ENCODE measurements at places on chromosomes 16 and 17.

GRCh38 chr16:6279286-6279685 lies 1053.4 kb upstream of the RBFOX1 start:
- DNase-seq: no peak

DNA sequence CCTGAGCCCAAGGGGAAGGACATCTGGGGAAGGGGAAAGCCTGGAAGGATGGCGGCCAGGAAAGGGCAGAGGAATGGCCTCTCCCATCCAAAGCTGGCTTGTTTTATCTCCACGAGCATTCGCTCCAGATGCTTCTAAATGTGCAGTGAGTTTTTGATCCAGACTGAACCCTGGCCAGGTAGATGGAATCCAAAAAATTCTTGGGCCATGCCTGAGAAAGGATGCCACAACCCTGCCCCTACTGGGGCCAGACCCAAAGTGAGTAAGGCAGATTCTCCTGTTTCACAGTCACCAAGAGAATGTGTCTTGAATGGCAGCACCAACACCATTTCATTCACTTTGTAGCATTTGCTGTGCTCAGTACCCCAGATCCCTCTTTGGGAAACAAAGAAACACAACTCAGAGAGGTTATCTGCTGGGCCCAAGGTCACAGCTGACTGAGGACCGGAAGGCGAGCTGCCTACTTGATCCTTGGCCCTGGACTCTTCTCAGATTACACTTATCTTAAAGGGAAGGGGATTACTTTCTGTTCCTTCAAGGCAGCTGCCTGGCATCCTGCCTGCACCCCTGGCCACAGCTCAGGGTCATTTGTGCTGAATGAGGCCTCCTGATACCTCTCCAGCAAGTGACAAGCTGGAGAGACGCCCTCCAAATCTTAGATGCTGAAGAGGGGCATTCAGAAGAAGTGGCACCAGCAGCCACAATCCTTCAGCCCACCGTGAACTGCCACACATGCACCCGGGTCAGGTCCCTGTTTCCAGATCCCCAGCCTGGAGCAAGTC lies 3.6 kb downstream of the LRRC75A start:
- no peak for DNase-seq

- no peak for DNase-seq
These were observed 57.3 kb downstream of the MAF start for GRCh38 chr16:79543219-79543618.

DNA sequence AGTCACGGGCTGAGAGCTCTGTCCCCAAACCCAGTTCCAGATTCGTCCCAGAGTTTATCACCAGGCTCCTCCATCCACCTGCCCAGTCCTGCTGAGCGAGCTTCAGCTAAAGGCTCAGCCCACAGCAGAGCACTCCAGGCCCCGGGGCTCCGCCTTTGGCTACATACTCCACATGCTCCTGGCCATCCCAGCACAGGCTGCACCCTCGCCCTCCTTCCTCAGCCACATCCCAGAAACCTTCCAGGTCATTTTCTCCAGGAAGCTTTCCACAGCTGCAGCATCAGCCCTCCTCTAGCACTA lies 4.7 kb upstream of the CD2BP2 start:
- DNase-seq: no peak

DNA sequence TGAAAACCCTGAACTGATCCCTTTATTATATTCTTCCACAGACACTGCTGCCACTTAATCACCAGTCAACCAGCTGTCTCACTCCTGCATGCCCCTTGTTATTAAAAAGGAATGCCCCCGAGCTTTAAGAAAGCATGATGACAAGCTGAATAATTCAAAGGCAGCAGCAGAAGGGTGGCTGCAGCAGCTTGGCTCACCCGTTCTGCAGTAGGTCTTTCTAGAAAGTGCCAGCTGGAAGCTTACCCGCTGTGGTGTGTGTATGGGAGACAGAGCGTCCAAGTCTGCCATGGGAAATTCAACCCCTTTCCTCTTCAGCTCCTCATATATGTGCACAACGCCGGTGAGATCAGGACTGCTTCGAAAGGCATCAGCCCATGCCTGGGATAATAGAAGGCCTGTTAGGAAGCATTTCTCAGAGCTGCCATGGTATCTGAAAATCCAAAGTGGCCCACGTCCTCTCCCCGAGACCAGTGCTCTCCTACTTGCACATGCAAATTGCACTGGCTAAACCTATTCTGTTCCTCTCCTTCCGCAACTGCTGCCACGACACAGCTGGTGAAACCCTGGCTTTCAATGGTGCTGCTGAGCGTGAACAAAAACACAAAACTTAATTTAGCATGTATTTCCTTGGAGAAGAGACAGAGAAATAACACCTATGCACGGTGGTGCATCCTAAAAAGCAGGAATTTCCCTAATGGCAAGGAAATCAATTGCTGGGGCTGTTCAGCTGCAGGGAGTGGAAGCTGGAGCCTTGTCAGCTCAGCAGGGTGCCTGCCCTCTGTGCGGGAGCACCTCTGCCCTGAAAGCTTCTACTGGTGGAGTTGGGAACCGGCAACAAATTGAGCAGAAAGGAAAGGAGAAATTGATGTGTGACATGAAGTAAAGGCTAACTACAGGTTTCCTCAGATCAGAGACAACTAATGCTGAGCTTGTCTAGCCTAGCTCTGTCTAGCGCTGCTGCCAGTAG lies 47.9 kb upstream of the SREBF1 start:
- DNase-seq: no peak

DNA sequence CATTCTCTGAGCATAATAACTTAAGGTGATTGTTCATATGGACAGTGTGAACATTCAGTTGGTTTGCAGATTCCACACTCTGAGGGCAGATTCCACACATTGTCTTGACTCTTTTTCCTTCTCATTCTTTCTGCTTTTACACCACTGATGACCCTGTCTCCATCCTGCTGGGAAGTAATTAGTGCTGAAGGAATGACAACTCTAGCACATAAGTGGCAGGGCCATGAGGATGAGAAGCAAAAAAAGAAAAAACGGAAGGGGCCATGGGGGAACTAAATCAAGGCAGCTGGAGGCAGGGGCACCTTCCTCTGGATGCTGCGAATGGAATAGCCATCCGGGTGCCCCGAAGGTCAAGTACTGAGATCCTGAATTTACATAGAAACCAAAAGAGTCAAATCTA lies 944.0 kb downstream of the KCNJ2 start:
- no peak for DNase-seq

GRCh38 chr16:49578435-49579024 lies 204.9 kb downstream of the C16orf78 start:
- no peak for DNase-seq

GRCh38 chr16:47965439-47965838 lies 190.4 kb downstream of the ABCC12 start:
- DNase-seq: no peak

DNA sequence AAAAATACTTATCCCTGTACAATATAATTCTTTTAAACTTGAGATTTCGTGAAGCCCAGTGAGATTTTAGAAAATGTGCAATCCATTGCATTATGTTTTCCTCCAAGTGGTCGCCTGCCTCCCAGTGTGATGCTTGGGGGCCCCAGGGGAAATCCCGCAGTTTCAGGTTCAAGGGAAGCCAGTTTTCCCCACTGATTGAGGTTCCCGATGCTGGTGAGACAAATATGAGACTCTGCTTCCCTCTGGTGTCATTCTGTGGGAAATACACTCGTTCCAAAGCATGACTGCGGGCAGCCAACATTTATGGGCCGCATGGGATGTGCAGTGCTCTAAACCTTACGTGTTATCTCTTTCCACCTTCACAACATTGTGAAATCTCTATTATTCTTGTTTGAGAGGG lies 200.8 kb downstream of the PRKCB start:
- no peak for DNase-seq

GRCh38 chr16:50402298-50402895 lies 33.6 kb upstream of the BRD7 start:
- DNase-seq: no peak

DNA sequence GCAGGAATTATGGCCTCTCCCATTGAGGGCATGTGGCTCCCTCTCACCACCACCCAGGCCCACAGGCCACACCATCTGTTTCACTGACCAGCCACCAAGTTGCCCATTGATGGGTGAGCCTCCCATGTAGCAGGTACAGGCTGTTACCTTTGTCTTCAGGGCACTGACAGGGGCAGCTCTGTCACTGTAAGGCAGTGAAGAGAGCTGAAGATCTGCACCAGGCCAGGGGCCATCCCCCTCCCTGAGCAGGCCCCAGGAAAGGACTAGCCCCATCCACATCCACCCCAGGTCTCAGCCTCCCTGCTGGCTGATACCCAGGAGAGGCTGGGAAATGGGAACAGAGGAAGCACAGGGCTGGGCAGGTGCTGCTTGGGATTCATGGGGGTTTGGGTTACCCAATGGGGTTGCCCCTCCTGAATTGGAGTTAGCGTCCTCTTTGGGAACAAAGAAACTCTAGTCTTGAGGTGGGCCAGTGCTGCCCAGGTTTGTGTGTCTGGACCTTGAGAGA lies 1691.4 kb downstream of the TP53TG3F start:
- no peak for DNase-seq

DNA sequence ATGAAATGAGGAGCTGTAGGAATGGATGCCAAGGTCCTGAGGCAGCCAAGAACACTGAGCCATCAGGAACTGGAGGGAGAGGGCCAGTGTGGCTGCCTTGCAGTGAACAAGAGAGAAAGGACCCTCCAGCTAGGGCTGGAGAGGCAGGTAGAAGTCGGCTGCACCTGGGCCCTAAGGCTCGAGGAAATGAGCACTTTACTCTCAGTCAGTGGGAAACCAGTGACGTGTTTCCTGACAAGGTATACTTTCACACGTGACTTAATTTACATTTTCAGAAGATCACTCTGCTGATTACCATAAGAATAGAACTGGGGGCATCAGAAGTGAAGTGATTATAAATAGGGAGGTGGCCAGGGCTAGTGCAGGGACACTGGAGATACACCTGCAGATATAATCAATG lies 115.2 kb downstream of the C17orf67 start:
- DNase-seq: no peak

- no peak for DNase-seq
These were observed 1.1 kb upstream of the KPNA2 start for GRCh38 chr17:68034452-68034776.

- no peak for DNase-seq
These were observed 301.3 kb downstream of the SOX9 start for GRCh38 chr17:72422204-72422504.

GRCh38 chr16:11986521-11987057 lies 10.1 kb downstream of the SNX29 start:
- no peak for DNase-seq

GRCh38 chr16:58306327-58306726 lies 11.5 kb upstream of the PRSS54 start:
- DNase-seq: peak; percentile 20

DNA sequence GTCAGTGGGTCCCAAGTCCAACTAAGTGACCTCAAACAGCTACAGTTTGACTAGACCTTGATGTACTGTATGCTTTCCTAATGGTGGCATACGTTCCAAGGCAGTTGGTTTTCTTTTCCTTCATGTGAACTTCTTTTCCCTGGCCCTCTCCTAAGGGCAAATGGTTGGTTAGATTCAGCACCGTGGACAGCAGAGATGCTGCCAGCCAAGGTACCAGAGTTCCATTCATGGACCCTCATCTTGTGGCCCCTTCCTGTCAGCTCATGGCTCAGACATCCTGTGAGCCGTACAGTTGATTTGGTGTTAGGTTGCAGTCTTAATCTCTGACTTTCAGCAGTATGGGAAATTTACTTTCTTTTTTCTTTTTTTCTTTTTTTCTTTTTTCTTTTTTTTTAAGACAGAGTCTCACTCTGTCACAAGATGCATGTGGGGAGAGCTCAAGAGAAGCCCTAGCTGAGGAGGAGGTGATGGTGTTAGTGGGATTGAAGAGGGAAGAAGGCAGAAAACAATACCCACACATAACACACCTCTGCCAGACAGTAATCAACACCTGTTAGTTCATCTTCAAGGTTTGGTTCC lies 122.4 kb downstream of the USP31 start:
- no peak for DNase-seq

DNA sequence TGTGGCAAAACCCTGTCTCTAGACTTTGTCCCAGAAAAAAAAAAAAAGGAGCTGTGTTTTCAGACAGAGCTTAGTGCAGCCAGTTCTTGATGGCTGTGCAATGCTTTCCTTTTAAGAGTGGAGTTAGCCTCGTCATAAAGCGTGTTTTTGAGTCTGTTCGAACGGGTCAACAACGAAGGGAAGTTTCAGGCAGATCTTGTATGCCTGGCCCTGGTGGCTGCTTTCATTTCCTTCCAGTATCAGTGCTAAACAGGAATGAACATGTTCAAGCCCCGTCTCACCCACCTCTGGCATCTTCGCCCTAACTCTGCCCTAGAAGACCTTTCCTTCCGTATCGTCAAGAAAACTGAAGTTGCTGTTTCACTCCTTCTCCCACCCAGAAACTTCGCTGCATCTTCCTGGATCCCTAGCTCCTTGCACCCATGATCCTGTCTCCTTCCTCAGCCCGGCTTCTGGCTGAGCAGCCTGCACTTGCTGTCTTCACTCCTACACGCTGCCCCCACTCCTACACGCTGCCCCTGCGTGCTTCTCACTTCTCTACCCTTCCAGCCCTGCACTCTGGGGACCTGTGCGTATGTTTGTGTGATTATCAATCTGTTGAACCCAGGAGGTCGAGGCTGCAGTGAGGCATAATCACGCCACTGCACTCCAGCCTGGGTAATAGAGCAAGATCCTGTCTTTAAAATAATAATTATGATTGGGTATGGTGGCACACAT lies 55.3 kb downstream of the USP10 start:
- DNase-seq: no peak

DNA sequence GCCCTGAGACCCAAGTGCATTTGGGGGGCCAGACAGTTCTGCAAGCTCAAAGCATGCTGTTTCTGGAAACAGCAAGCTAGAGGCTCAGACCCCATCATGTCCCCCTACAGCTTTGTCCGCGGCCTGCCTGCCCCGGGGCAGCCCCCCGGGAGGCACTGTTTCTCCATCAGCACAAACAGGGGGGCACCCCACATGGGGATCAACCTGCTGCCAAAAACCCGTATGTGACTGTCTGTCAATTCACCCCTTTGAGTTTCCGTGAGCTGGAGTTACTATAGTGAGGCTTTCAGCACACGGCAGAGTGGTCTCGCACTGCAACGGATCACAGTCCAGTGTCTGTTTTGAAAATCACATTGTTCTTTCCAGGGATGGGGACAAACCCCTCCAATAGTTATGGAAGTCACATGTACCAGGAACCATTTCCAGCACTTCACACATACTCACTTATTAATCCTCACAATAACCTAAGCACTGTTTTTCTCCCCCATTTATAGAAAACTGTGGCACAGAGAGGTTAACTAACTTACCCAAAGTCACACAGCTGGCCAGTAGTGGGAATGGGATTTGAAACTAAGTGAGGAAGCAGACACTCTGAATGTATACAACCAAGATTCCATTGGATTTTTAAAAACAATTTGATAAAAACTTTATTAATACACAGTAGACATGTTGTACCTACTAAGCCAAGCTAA lies 269.0 kb downstream of the C16orf95 start:
- no peak for DNase-seq

Data from stimulated activated CD8-positive, alpha-beta memory T cell treated with anti-CD3 and anti-CD28 coated beads, Interleukin-4, amount 100 ng/mL, for 24 hours (primary cell).